SJCRH30 (cell line): ENCODE measurements at places on chromosomes 16 and 17. TPM values are rescaled to one million over a fixed set of nuclear protein-coding genes. Genes with fewer than 3 reads are reported as not detected.

NKIRAS2 gene
- total RNA-seq: 80.3 and 81.6 TPM in 2 replicates

PIK3R6 gene
- total RNA-seq: not detected in 2 replicates

ERI2 gene
- 35.7 and 38.5 TPM in 2 replicates for total RNA-seq

ZG16B gene
- not detected in 2 replicates for total RNA-seq

PLK1 gene
- 59.3 and 62.4 TPM in 2 replicates for total RNA-seq

KRTAP9-8 gene
- total RNA-seq: not detected in 2 replicates

CXCL16 gene
- not detected in 2 replicates for total RNA-seq

UQCRC2 gene
- total RNA-seq: 166 and 169 TPM in 2 replicates

HYDIN gene
- 0.04 and 0.18 TPM in 2 replicates for total RNA-seq

MYL4 gene
- 58.4 and 61.9 TPM in 2 replicates for total RNA-seq

PRAC1 gene
- not detected in 2 replicates for total RNA-seq

ARMC7 gene
- 9.6 and 10.9 TPM in 2 replicates for total RNA-seq

TRPV2 gene
- 0.42 and 0.63 TPM in 2 replicates for total RNA-seq

TBC1D3I gene
- total RNA-seq: not detected in 2 replicates

QRICH2 gene
- total RNA-seq: 2.7 and 3.5 TPM in 2 replicates

PYY gene
- not detected in 2 replicates for total RNA-seq

EME1 gene
- total RNA-seq: 18.4 and 20.8 TPM in 2 replicates

NPIPB2 gene
- 2.6 and 4.3 TPM in 2 replicates for total RNA-seq

TP53TG3E gene
- not detected in 2 replicates for total RNA-seq

NRN1L gene
- not detected in 2 replicates for total RNA-seq

LDHD gene
- 0.08 TPM in 1 of 2 replicates, not detected in the other for total RNA-seq

C17orf67 gene
- 0.76 and 1.5 TPM in 2 replicates for total RNA-seq

EXOSC6 gene
- 19.7 and 22.6 TPM in 2 replicates for total RNA-seq

CIAPIN1 gene
- 84.8 and 90.5 TPM in 2 replicates for total RNA-seq

ADAD2 gene
- 0.22 and 0.71 TPM in 2 replicates for total RNA-seq

DNAI2 gene
- total RNA-seq: not detected in 2 replicates

MPP3 gene
- total RNA-seq: 6.6 and 11.3 TPM in 2 replicates

SLC5A10 gene
- total RNA-seq: not detected in 2 replicates

PKD1 gene
- total RNA-seq: 47.1 and 51.9 TPM in 2 replicates

VWA3A gene
- not detected in 2 replicates for total RNA-seq

CYGB gene
- total RNA-seq: not detected in 2 replicates

ANKRD40CL gene
- not detected in 2 replicates for total RNA-seq

HEATR9 gene
- not detected in 2 replicates for total RNA-seq

SLC6A4 gene
- 0.16 TPM in 1 of 2 replicates, not detected in the other for total RNA-seq

MRM1 gene
- 5.1 and 6.0 TPM in 2 replicates for total RNA-seq

IRX5 gene
- total RNA-seq: 8.3 and 11.4 TPM in 2 replicates

TPSB2 gene
- not detected in 2 replicates for total RNA-seq
